ENCODE measurements at places on chromosomes 11 and 22.

- DNase-seq: no peak
These were observed 133.6 kb downstream of the SHANK2 start for GRCh38 chr11:71118671-71119250.

GRCh38 chr22:36971341-36972125, 47.7 kb downstream of the TST start:
- DNase-seq: no peak

GRCh38 chr11:13135385-13136271, 126.5 kb downstream of the RASSF10 start:
- DNase-seq: no peak

DNA sequence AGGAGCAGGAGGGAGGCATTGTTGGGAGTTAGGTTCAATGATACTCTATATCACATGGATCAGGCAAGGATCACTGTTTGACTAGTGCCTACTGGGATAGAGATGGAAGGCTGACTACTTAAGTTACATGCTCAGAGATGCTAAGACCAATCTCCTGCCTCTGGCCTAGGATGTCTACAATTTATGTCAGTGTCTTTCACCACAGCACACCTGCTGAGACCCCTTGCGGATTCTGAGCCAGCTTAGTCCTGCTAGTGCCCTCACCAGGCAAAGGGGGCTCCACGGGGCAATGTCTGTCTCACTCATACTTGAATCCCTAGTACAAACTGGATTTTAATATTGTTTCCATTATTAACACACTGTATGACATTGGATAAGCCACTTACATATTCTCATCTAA, 732.5 kb downstream of the DLG2 start:
- DNase-seq: no peak

- no peak for DNase-seq
These were observed 1.4 kb upstream of the PEX16 start for GRCh38 chr11:45918962-45919675.

- DNase-seq: peak; percentile 26
These were observed 3.8 kb downstream of the OSBPL5 start for GRCh38 chr11:3161309-3161708.

DNA sequence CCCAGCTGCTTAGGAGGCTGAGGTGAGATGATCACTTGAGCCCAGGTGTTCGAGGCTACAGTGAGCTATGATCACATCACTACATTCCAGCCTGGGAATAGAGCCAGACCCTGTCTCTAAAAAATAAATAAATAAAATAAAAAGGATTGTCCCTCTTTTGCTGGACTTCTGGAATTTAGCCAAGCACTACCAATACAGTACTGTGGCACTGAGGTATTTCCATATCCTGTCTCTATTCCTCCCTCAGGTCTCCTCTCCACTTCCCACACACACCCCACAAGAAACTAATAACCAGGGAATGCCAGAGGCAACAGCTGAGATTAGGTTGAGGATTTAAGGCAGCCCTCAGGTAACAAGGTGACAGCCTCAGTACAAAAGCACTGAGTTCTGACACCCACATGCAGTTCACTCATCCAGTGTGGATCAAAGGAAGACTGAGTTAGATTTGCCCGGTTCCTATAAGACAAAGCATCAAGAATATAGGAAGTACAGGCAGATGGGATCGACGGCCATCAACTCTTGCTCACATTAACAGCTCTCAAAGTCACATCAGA, 4.5 kb upstream of the PPP2R1B start:
- no peak for DNase-seq

- no peak for DNase-seq
These were observed 63.6 kb downstream of the PARVG start for GRCh38 chr22:44244265-44244822.

- no peak for DNase-seq
These were observed 632.9 kb upstream of the CADM1 start for GRCh38 chr11:116136987-116137674.

GRCh38 chr11:123903932-123904331, 2.0 kb downstream of the OR8D4 start:
- no peak for DNase-seq

DNA sequence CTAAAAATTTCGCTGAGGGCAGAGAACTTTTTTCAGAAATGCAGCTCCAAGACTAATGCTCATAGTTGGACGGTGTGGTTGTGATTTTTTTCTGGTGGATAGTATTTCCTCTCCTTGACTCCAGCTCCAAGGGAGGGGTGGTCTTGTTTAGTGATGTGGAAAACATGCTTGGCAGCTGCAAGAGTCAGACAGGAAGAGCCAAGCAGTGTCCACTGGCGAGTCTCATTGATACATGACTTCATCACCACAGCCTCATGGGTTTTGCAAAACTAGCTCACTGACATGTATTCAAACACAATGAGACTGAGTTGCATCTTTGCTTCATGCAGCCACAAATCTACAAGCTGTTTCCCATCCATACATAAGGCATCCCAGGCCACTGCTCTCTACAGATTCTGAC, 7.3 kb upstream of the KCNJ1 start:
- no peak for DNase-seq

DNA sequence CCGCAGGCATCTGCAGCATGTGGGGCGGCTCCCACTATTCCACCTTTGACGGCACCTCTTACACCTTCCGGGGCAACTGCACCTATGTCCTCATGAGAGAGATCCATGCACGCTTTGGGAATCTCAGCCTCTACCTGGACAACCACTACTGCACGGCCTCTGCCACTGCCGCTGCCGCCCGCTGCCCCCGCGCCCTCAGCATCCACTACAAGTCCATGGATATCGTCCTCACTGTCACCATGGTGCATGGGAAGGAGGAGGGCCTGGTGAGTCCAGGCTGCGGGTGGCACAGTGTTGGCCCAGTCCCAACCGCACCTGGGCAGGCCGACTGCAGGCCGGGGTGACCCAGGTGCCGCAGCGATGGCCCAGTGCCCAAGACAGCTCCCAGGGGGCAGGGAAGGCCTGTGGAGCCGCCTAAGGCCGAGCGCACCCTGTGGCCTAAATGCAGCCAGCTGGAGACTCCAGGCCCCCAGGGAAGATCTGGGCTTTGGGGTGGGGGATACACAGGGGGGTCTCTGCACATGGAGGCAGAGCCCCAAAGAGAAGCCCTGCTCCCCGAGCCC, 31.3 kb downstream of the MUC5B start:
- no peak for DNase-seq

DNA sequence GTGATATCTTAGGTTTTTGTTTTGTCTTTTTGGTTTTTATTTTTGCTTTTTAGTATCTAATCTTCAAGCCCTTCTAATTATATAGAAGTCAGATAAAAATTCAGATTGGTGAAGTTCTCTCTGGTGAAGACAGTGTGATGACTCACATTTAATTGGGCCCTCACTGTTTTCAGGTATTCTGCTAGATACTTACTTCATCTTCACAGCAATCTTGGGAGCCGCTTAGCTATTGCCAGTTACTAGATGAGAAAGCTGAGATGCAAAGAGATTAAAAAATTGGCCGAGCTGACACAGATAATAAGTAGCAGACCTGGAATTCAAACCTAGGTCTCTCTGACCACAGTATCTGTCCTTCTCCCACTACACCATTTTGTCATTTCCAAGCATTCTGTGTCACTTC, 75.0 kb downstream of the PPP2R1B start:
- DNase-seq: no peak

GRCh38 chr22:27810609-27811151, 9.1 kb upstream of the MN1 start:
- DNase-seq: no peak

GRCh38 chr11:82458147-82458546, 275.5 kb downstream of the FAM181B start:
- no peak for DNase-seq

DNA sequence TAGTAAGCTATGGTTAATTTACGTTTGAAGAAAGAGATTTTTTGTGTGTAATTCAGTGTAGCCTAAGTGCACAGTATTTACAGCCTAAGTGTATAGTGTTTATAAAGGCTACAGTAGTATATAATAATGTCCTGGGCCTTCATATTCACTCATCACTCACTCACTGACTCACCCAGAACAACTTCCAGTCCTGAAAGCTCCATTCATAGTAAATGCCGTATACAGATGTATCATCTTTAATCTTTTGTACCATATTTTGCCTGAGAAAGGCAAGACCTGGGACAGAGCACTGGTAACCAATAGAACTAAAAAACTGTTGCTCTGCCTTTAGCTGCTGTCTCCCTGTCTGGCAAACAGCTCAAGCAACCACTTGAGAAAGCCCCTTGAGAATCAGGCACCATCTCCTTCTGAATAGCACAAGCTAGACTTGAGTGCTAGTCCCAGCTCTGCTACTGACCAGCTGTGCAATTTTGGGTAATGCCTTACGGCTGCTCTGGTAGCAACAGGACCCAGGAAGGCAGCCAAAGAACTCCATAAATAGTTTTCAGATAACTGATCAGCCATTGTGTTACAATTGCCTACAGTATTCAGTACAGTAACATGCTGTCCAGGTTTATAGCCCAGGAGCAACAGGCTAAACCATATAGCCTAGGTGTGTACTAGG, 131.3 kb downstream of the KCNC1 start:
- no peak for DNase-seq

DNA sequence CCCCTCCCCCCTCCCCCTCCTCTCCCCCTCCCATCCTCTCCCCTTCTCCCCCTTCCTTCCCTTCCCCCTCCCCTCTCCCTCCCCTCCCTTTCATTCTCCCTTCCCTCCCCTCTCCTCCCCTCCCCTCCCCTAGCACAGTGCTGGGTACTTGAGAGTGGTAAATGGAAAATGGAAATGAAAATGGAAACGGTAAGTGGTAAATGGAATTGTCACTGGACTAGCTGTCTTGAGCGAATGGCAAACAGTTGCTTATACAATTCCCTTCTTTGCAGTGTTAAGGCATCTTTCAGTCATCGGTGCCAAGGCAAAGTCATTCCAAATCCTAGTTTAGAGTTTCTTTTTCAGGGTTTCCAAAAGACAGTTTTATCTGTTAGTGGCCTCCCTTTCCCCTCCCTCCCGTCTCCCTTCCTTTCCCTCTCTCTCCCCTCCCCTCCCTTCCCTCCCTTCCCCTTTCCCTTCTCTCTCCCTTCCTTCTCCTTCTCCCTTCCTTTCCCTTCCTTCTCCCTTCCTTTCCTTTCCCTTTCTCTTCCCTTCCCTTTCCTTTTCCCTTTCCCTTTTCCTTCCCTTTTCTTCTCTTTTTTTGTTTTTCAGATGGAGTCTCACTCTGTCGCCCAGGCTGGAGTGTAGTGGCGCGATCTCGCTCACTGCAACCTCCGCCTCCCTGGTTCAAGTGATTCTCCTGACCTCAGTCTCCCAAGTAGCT, 47.3 kb downstream of the GRAMD1B start:
- no peak for DNase-seq

GRCh38 chr11:88174709-88175568, at the start of gene RAB38:
Gene RAB38, minus strand, starts transcription at chr11:88175443. Its CDS starts 59 bp downstream, at chr11:88175384.
- DNase-seq: peak; percentile 59

DNA sequence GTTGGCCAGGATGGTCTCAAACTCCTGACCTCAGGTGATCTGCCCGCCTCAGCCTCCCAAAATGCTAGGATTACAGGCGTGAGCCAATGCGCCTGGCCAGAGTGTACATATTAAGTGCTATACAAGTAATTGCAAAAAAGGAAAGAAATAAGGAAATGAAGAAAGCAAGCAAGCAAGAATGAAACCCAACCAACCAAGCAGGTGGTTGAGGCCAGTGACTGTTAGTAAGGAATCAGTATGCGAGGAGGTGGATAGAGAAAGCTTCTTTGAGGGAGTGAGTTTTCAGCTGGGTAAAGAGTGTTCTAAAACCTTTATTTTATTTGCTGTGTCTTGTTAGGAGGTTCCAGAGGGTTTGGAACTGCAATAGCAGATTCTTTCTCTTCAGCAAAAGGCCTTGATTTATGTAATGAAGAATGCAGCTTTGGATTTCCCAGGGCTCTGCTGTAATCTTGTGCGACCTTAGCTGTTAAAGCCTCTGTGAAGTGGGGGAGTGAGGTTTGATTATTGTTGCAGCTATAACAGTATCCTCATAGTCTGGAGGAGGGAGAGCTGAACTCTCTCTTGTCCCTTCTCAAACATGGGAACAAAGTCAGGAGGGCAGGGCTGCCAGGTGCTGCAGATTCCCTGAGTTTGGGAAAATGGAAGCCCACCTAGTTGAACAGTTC, 5.7 kb downstream of the AMPD3 start:
- DNase-seq: no peak

- peak; percentile 51 for DNase-seq
These were observed 605.2 kb downstream of the NTM start for GRCh38 chr11:131975619-131976018.

DNA sequence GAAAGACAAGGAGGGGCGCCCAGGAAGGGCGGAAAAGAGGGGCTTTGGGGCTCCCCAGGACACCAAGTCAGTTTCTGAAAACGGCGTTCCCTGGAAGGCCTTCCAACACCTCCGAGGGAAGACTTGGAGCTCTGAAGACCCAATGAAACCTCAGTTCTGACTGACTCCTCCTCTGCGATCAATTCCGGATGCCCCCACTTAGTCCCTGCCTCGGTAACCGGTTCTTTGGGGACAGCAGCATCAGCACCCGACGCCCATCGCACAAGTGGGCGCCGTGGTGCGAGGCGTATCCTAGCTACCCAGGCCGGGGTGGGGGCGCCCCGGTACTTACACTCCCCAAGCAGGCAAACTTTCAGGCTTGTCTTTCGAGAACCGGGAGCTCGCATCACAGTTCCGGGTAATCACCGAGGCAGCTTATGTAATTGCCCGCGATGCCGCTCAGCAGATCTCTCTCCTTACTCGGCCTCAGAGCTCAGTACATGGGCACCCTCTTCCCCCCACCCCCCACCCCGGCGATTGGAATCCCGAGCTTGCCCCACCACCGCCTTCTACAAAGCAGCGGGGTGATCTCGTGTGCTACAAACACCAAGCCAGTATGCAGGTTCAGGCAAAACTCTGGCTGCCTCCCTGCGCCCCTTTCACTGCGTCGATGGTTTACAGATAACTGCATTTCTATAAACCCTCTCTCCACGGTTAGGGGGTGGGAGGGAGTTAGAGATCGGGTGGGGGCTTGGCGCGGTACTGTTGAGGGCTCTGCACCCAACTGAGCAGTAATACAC, 2.0 kb downstream of the TENM4 start:
- DNase-seq: no peak

- DNase-seq: no peak
These were observed 26.7 kb upstream of the RASL10A start for GRCh38 chr22:29342177-29342576.

GRCh38 chr11:103418014-103418413, 308.8 kb downstream of the DYNC2H1 start:
- DNase-seq: no peak

DNA sequence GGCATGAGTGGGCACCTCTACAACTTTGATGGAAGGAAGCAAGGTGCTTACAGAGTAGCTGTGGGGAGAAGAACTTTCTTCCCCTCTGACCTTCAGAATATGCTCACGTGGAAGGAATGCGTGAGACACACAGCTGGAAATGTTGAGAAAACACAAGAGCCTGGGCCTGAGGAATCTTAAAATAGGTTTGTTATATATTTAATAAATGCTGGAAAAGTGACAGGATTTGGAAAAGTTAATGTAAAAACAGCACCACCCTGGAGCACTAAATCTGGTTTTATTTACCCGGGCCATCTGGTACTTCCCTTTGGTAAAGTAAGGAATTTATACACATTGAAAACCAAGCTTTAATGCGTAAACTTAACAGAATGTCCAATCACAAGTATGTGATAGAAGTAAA, 14.0 kb upstream of the AMPD3 start:
- no peak for DNase-seq

DNA sequence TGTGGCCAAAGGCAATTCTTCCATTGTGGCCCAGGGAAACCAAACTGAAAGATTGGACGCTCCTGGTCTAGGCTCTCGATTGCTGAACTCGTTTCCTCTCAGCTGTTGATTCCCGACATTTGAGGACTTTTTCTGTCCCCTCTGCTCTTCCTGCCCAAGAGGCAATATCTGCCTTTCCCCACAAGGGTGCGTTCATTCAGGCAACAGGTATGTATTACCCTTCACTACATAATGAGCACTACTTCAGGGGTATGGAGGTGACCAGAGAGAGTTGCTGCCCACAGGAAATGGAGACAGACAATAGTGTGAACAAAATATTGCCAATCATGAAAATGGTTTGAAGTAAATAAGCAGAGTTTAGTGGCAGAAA, 8.2 kb downstream of the PTH start:
- no peak for DNase-seq
